ENCODE measurements at places on chromosomes 5 and 9. TPM values are rescaled to one million over a fixed set of nuclear protein-coding genes. Genes with fewer than 3 reads are reported as not detected.

Gene PHF24
- total RNA-seq, result not detected

Gene SUB1
- 351 TPM for total RNA-seq

Gene SLIT3
- 3.3 TPM for total RNA-seq

Gene CD180
- total RNA-seq, result not detected

DNA sequence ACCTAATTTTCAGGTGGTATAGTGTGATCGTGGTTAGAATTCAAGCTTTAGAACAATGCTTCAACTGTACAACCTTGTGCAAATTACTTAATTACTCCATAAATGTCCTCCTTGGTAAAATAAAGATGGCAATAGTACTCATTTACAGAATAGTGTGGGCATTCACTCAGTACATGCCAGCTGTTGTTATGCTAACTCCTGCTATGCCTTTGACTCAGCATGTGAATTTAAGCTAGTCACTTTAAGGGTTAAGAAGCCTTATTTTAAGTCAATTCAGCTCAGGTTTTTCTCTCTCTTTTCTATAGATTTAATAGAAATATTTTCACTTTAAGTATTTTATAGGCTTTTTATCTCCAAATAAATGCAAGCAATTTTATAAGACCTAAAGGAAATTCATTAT is 335.6 kb upstream of the ITGA1 start:
- DNase-seq, result no peak

DNA sequence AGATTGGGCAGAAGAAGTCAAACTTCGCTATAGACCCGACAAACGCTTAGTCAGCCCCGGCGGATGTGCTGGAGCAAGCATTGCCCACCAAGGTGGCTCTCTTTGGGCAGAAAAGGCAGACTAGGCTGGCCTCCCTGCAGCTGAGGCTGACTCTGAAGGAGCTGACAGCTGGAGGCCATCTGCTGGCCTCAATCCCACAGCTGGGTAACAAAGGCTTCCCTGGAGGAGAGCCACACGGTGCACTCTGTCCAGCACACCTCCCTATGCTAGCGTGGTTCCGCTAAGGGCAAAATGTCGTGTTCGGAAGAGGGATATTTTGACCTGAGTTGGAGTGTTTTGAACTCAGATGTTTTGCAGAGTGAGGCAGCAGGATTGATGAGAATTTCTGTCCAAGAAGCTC is 103.5 kb upstream of the PTCH1 start:
- no peak for DNase-seq

GRCh38 chr5:25568989-25569625 is 924.3 kb upstream of the CDH10 start:
- no peak for DNase-seq

GRCh38 chr5:39433848-39434247 is 9.1 kb upstream of the DAB2 start:
- peak; percentile 53 for DNase-seq

DNA sequence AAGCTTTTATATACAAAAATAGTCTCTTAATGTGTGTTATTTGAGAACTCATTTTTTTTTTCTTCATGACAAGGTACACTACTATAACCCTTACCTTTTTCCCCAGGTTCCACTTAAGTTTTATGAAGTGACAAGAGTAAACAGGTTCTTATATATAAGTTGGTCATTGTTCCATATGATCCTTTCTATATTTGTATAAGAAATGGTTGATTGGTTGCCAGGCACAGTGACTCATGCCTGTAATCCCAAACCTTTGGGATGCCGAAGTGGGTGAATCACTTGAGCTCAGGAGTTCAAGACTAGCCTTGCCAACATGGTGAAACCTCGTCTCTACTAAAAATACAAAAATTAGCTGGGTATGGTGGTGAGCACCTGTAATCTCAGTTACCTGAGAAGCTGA is 108.3 kb downstream of the PCSK1 start:
- DNase-seq, result peak; percentile 69

DNA sequence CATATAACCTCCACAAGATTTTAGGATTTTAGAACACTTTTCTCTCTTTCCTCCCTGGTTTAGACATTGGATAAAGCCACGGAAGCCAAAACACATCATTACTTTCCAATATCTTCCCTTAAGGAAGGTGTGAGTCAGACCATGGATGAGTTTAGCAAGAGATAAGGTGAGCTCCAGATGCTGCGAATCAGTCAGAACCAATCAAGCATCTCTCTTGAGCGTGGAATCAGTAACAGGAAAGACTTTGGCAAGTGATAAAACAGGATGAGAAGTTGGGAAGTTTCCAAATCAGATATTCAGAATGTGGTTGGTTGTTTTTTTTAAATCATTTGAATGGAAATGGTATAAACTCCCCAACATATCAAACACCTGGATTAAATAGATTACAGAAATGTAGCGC is 397.8 kb downstream of the EFNA5 start:
- no peak for DNase-seq

GRCh38 chr9:134600371-134600770 is 41.2 kb upstream of the COL5A1 start:
- DNase-seq, result no peak

GRCh38 chr5:9761706-9762105 is 131.6 kb upstream of the TAS2R1 start:
- no peak for DNase-seq

DNA sequence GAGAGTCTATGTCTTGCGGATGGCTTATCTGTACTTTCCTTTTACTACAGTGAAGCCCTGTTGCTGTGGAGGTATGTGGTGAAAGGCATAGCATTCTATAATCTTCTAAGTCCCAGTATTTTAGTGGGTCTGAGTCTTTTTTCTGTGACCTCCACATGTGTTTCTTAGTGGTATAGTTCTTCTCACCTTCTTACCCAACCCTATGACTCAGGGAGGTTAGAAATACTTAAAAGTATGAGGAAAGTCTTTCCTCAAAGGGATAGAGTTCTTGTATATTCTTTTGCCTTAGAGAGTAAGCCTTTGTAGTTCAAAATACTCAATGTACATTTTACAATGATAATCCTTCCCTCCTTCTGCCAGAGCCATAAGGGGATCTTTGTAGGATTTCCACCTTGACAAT is 621.9 kb upstream of the CTNND2 start:
- no peak for DNase-seq

DNA sequence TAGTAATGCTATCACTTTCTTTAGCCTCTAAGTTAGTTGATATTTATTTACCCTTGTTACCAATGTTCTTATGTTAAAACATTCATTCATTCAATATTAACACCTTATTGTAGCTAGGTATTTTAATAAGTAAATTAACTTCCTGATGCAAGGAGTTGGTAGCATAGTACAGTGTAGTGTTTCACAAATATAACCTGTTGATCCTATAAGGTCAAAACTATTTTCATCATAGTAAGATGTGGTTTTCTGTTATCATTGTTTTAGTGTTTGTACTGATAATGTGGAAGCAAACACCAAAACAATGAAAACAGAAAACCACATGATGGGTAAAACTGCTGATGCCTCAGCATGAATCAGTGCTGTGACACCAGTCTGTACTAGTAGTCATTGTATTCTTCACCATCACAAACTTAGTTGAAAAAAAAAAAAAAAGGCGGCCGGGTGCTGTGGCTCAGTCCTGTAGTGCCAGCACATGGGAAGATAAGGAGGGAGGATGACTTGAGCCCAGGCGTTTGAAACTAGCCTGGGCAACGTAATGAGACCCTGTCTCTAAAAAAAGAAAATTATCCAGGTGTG is 36.5 kb downstream of the ZCCHC7 start:
- DNase-seq, result peak; percentile 70

DNA sequence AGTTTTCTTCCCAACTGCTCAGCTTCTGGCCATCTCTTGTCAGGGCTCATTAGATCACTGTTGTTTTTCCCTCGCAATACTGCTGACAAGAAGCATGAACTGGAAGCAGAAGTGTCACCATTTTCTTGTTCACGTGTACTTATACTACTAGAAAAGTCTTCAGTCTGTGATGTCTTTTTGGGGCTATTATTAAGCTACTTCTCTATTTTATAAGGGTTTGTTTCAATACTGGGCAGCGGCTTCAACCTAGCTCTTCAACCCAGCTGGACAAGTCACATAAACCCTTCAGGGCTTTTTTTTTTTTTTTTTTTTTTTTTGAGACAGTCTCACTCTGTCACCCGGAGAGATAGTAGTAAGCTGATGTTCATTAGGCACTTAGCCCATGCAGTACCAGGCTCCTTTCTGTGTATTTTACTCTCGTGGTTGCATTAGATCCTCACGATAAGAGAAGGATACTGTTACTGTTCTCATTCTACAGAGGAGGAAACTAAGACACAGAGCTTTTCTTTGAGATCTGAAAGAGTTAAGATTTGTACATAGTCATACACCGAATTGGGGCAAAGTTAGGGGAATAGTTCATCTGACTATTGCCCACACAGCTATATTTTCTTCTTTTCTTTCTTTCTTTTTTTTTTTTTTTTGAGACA is 20.5 kb downstream of the RAPGEF1 start:
- DNase-seq, result no peak

GRCh38 chr9:135811801-135812200 is 95.5 kb downstream of the CAMSAP1 start:
- DNase-seq, result no peak

- DNase-seq, result no peak
These were observed 162.4 kb downstream of the ESM1 start for GRCh38 chr5:54823006-54823405.

DNA sequence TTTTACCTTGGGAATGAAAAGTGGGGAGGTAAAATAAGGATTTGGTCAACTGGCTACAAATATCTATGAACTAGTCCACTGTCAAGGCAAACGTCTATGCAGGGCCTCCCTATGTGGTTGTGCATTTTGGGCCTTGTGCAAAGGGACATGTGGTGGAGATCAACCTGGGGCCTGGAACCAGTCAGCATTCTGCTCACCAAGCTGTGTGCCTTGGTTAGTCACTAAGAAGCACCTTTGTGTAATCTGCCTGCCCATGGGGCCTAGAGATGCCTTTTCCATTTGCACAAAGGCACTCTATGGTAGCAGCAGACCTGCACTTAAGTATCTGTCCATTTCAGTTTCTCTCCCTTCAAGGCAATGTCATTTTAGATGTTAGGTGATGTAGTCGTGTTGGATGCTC is 184.0 kb downstream of the GNAQ start:
- DNase-seq, result no peak

GRCh38 chr5:14727428-14727865 is 62.9 kb downstream of the OTULIN start:
- peak; percentile 65 for DNase-seq

- DNase-seq, result peak; percentile 48
These were observed 99.4 kb downstream of the MTREX start for GRCh38 chr5:55407059-55407684.

DNA sequence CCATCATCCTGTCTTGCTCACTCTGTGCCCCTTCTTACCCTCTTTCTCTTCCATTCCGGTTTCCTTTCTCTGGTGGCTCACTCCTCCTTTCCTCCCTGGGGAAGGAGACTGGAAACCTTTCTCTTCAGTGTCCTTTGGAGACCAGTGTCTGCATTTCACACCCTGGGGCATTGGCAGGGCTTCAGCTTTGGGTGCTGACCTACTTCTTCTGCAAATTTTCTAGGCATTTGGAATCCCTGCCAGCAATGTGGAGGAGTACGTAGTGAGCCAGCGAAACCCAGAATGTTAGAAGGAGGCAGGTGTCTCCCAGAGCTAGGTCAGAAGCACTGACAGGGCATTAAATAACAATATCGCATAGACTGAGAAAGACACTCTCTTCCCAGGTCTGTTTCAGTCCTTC is 122.2 kb downstream of the SLC28A3 start:
- no peak for DNase-seq

DNA sequence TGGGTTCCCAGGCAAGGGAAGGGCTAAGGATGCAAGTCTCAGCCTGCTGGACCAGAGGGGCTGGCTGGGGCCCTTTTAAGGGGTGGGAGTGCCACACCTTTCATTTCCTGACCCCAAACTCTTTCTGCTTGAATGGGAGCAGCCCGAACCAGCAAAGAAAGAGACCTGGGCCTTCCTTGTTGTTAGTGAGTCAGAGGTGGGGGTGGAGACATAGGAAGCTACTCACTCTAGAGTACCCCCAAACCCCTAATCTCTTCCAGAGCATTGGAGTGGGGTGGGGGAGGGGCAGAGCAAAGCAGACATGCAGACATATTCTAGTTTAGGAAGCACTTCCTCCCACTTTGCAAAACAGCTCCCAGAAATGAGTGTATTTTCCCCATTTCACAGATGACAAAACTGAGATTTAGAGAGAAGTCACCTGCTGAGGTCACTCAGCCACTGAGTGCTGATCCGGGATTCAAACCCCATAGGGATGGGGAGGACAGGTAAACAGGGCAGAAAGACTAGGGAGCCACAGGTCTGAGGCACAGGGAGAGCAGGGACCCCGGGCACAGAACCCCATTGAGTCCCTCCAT is 6.0 kb upstream of the AQP3 start:
- no peak for DNase-seq

DNA sequence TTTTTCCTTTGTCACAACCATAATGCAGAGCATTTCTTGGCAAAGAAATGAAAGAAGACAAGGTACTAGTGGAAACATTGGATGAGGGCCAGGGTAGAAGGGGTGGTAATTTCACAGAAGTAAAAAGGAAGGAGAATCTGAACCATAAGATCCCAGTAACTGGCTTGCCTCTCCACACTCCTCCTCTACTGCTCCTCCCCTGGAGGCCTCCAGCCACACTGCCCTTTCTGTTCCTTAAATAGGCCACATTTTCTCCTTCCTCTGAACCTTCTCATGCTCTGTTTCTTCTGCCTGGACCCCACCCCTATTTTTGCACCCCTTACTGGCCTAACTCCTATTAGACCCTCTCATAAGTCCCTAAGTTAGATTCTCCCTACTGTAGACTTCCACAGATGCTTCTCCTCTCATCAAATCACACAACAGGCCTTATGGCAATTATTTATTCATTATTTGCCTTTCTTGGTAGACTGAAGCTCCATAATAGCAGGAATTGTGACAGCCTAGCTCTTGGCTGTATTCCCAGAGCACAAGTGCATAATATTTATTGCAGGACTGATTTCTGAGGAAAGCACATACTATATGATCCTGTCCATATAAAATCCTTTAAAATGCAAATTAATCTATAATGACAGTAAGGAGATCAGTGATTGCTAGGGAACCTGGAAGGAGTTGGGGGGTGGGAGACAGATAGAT is 31.3 kb upstream of the GRIA1 start:
- no peak for DNase-seq

DNA sequence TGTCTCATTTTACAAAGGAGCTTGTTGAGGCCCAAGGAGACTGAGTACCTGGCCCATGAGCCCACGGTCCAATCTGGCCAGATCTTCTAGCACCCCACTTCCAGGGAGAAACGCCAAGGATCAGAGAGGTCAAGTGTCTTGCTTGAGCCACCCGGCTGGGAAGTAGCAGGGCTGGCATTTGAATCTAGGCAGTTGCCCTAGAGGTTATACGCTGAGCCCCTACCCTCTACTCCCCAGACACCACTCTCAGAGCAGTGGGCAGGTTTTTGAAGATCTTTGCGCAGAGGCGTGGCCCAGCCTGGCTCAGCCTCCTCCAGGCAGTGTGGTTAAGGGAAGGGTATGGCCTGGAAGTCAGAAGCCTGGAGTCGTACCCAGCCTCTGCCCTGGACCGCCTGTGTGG is 5.8 kb upstream of the NUP214 start:
- DNase-seq, result no peak

DNA sequence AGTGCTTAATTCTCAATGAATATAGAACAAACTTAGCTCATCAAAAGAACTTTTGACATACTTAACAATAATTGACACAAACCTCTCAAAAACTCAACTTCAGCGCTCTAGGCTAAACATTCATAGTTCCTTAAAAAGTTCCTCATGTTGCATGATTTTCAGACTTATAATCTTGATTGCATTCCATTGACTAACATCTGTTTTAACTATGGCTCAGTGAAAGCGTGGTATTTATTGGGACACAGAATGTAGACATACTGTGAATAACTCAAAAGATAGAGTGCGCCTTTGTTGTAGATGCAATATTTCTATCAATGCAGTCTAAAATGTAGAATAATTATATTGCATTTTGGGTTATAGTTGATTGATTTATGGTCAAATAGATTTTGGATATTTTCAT is 227.1 kb upstream of the HAPLN1 start:
- DNase-seq, result no peak
